ENCODE measurements at places on chromosomes 12 and 14. TPM values are rescaled to one million over a fixed set of nuclear protein-coding genes. Genes with fewer than 3 reads are reported as not detected.

GRCh38 chr14:103112400-103113243 lies 10.6 kb upstream of the TNFAIP2 start:
- DNase-seq, result no peak

DNA sequence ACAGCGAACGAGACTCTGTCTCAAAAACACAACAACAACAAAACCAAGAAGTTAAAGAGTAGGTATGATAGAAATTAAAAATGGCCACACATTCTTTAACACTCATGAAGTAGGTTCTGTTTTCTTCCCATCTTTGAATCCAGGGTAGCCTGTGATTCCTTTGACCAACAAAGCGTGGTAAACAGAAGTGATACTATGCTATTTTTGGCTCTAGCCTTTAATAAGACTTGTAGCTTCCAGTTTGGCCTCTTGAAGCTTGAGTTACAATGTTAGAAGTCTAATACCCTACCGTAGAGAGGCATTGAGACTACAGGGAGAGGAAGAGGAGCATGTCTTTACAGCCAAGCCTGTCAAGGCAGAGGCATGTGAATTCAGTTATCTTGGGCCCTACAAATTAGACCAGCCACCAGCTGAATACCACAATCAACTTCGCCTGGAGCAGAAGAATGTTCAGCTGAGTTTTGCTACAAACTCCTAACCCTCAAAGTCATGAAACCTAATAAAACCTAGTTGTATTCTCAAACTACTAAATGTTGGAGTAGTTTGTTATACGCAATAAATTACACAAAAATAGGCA lies 4.9 kb upstream of the NEMF start:
- no peak for DNase-seq

DNA sequence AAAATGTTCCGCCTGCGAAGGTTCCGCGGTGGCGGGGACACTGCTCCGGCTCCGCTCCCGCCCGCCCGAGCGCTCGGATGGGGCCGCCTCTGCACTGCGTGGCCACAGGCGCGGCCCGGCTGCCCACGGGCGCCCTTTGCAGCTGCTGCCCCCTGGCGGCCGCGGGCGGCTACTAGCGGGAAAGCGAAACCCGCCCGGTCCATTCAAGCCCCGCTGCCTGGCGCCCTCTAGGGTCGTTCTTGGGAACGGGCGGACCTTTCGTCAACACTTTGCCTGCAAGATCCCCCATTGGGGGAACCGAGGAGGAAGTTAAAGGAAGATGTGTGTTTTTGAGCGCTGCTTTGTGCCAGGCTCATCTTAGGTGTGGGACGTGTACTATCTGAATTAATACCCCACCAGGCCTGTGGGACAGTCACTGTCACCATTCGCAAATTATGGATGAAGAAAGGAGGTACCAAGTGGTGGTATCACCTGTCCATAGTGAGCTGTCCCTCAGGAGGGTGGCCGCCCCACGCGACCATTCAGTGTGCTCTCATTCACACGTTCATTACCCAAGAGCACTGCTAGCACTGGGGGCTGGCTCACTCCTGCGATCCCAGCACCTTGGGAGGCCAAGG lies 19.4 kb downstream of the GPR132 start:
- peak; percentile 91 for DNase-seq

- no peak for DNase-seq
Observed at GRCh38 chr12:3102771-3103410, 25.7 kb downstream of the TSPAN9 start.

- no peak for DNase-seq
Observed at GRCh38 chr12:126837697-126838096, 1429.3 kb upstream of the TMEM132C start.

GRCh38 chr14:24181371-24182077 lies 7.1 kb downstream of the IPO4 start:
- no peak for DNase-seq

- DNase-seq, result no peak
Observed at GRCh38 chr12:94435511-94435927, 24.1 kb downstream of the CEP83 start.

GRCh38 chr12:54387114-54387467 lies 2.6 kb upstream of the ZNF385A start:
- no peak for DNase-seq

DNA sequence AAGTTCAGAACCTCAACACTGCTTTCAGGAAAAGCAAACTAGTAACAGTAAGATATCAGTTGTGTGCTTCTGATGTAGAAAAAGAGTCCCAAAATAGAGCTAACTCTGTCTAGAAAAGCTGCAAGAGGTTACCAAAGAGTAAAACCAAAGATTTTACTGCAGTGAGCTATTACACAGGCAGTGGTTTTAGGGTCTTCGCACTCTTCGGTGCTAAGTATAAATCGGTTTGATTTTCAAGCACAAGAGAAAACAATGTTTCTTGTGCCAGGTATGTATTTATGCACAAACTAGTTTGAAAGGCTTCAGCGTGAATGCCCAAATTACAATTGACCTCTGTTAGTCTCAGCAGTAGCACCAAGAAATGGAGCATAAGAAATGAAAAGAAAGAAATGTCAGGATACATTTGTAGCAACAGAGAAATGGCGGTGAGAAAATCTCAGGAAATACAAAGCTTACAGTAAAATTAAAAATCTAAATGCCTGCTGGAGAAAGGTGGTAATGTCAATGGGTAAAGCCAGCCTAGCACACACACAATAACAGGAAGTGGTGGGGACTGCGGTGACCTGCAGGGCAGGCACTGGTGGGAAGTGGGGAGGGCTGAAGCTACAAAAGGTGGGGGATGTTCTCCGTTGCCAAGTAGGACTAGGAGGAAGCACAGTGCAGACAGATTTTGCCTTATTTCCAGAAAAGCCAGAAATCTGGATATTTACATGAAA lies 18.0 kb upstream of the DYRK2 start:
- DNase-seq, result peak; percentile 21

GRCh38 chr12:116534311-116535121 lies 24.7 kb upstream of the MAP1LC3B2 start:
- DNase-seq, result no peak

DNA sequence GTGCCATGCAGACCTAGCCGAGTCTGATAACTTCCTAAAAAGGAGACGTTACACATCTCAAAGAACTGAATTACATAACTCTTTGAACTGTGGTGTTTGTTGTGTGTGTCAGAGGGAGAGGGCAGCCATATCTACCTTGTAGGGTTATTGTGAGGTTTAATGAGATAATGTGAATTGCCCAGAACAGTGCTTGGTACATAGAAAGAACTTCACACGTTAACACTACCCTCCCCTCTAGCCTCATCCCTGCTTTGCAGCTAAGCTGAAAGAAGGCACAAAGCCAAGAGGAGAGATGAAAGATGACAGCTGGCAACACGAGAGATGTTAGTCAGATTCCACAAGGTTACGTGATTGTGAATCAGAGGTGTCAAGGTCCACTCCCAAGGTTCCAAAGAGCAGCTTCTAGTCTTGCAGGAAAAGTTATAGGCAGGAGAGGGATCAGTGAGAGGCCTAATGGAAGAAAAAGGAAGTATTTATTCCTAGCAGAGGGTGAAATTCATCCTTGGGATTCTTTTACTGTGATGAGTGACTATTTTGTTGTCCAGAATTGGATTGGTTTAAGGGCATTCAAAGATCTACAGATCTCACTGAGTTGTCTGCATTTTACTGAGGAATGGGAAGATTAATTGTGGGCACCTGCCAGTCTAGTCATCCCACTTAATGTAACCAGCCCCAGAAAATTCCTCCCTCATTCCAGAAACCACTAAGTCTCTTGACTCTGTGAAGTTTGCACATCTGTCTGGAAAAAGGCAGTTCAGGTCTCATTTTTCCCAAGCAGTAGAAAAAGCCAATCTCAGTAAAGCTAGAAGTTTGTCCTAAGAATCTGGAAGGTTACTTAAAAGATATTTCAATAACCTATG lies 25.9 kb upstream of the WNK1 start:
- DNase-seq, result no peak

DNA sequence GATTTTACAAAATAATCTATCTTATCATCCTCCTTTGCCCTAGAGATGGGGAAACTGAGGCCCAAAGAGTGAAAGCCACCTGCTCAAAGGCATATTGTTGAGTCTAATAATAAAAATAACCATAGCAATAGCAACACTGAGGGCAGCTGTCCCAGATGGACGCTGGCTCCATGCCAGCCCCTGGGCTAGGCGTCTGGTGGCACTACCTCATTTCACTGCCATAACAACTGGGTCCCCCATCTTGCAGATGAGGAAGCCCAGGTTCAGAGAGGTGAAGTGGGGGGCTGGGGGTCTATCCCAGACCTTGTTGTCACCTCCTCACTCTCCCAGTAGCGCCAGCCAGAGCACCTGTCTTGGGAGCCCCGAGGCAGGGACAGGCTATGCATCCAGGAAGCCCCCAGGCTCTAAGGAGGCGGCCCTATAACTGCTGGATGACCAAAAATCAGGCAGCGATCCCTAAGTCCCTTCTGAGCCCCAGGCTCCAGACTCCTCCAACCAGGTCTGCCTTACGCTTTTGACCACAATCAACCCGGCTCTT lies 12.8 kb downstream of the BDKRB2 start:
- no peak for DNase-seq

- DNase-seq, result peak; percentile 33
Observed at GRCh38 chr12:20549108-20549719, 145.9 kb upstream of the SLCO1C1 start.

The VASH1 gene
- 20.2 TPM for total RNA-seq

The TAS2R30 gene
- total RNA-seq, result 1.4 TPM

The PGF gene
- 4.4 TPM for total RNA-seq

The PLCZ1 gene
- total RNA-seq, result not detected

The AJUBA gene
- total RNA-seq, result 5.6 TPM

The ANO2 gene
- total RNA-seq, result 6.9 TPM

The GNG2 gene
- 12.0 TPM for total RNA-seq

The KERA gene
- not detected for total RNA-seq
